ENCODE measurements at places on chromosomes 5 and 9. TPM values are rescaled to one million over a fixed set of nuclear protein-coding genes. Genes with fewer than 3 reads are reported as not detected.

The ZDHHC21 gene
- total RNA-seq, result 11.6 TPM

The IL3 gene
- total RNA-seq, result not detected

The ZNF79 gene
- 6.6 TPM for total RNA-seq

The PCDHGC5 gene
- total RNA-seq, result 0.17 TPM

DNA sequence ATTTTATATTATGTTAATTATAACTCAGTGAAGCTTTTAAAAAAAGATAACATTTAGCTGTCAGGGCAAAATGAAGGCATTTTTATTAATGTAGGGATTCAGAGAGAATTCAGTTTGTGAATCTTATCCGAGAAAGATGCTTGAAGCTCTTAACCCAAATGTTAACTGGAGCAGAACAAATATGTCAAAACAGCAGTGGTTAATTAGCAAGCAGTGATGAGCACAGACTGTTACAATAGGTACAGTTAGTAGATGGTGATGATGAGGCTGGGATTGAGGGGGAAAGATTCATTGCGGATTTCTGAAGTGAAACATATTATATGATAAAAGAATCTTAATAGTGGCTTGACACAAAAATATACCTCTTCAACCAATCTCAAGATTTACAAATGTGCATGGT is 356.7 kb downstream of the DIRAS2 start:
- DNase-seq, result no peak

DNA sequence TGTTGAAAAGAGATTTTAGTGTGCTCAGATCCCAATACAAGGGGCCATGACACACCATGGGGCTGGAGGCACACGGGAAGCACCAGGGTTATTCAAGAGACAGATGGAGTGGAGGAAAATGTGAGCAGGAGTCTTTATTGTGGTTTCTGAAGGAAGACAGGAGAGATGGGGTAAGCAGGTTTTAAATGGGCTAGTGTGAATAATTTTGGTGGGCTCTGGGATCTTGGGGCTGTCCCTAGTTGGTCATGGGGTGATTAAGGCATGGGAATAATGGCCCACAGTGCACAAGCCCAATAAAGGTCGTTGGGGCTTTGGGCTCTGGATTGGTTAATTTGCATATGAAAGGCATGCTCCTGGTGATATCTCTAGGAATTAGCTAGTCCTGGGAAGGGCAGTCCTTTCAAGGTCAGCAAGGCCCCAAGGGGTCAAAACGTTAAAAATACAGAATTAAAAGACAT is 3.6 kb upstream of the SCGB3A2 start:
- DNase-seq, result no peak
